ENCODE measurements at places on chromosomes 11 and 22.

DNA sequence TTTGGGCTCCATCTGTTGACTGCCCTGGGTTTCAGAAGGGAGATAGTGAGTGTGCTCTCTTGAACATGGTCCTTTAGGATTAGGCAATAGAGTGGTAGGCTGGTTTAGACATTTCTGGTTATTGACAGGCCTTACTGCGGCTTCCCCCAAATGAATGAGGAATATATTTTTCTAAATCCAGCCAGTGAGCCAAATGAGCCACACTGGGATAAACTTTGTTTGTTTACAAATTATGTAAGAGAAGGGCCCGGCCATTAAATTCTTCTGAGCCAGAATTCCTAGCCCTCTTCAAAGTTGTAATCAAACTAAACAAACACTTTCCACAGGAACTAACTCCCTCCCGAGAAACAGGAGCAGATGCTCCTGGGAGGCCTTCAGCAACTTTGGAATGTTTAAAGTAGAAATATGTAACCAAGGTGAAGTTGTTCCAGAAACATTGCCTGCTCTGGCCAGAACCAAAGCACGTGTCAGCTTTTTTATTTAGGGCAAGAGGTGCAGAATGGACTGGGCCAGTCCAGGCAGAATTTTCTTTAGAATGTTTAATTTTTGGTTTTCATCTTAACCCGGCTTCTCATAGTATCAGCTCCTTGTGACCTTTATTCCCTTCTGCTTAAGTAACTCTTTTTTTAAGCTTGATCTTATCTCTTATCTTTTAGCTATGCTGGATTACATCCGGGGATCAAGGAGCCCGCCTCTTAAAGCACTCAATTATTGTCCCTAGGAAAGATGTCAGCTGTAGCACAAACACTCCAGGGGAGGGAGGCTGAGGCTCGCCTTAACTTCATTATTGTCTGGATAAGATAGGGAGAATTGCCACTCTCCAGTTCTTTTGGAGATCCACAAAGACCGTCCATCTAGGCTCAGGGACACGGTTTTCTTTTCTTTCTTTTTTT, 28.7 kb downstream of the ZNRF3 start:
- DNase-seq, result no peak

DNA sequence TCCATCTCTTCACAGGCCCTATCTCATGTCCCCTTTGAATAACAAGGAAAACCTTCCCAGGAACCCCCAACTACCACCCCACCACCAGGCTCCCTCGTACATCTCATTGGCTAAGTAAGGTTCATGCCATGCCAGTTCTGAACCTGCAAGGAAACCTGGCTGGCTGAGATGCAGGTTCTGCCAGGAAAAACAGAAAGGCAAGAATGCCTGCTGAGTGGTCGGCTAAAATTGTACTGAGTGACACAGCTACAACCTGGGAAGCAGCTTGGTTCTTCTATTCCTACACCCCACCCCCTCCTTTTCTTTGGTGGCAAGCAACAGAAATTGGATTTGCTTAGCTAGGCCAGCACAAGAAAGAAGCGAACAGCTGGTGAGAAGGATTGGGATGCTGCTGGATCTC, 36.1 kb upstream of the TSPAN18 start:
- DNase-seq, result no peak

DNA sequence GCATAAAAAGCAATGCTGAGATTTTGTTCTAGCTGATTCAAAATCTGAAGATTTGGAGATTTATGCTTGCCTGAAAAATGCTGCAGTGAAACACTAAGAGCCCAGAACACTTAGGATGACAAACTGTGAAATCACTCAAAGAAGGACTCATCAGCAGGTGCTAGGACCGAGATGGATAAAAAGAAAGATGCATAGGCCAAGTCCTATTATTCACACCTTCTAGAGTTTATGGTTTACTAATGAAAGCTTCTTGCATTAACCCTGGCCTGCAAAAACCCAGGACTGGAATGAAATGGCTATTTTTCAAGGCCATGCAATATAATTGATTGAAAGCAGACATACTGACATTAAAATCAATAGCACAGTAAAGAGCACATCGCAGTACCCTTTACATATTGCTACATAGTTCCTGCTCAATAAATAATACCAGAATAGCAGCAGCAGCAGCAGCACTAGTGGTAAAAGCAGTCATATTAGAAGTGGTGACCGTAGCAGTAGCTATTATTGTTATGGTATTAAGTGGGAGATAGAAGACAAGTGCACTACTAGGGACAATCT, 161.7 kb downstream of the RAB38 start:
- no peak for DNase-seq

- no peak for DNase-seq
Observed at GRCh38 chr22:28609921-28610320, 69.7 kb downstream of the TTC28 start.

GRCh38 chr22:46515208-46516111, 22.0 kb downstream of the CELSR1 start:
- no peak for DNase-seq

- no peak for DNase-seq
Observed at GRCh38 chr11:43992183-43992582, 49.7 kb downstream of the C11orf96 start.

DNA sequence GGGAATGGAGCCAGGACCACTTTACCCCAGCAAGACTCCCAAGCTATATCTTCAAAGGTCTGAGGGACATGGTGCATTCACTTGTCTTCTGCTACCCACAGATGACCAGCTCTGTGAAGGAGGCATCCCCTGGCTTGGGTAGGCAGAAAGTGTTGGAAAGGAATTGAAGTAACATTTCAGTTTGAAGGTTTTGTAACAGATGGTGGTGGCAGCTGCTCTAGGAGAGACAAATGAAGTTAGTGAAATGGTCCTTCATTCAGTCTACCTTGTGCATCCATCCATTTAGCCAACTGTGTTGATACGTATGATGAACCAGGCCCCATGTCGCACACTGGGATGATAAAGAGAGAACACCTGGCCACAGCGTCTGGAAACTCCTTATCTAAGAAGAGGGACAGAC, 140.5 kb downstream of the COMMD9 start:
- DNase-seq, result no peak

- DNase-seq, result no peak
Observed at GRCh38 chr22:32752816-32753520, 48.5 kb upstream of the TIMP3 start.

GRCh38 chr11:29934115-29934638, 82.7 kb downstream of the KCNA4 start:
- no peak for DNase-seq

DNA sequence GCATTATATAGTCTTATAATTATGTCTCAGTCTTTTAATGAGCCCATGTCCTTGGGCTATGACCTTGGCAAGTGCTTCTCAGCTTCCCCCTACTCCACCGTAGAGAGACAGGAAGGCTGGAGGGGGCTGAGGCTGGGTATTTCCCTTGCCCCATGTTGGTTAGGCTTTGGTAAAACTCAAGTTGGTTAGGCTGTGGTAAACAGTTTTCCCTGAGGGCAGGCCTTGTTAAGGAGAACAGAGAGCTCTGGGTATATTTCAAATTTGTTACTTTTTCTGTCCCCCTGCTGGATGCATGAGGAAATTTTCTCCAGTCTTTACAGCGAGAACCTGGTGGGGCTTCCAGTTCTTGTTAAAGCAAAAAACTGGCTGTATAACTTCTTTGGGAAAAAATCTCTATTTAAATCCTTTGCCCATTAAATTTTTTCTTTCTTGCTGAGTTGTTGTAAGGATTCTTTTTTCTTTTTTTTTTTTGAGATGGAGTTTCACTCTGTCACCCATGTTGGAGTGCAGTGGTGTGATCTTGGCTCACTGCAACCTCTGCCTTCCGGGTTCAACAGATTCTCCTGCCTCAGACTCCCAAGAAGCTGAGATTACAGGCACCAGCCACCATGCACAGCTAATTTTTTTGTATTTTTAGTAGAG, 12.2 kb upstream of the DCHS1 start:
- no peak for DNase-seq

GRCh38 chr22:29146091-29146560, 59.6 kb upstream of the EMID1 start:
- DNase-seq, result no peak

- no peak for DNase-seq
Observed at GRCh38 chr22:49768951-49769690, 58.6 kb downstream of the BRD1 start.

GRCh38 chr11:92284558-92284957, 59.9 kb downstream of the FAT3 start:
- no peak for DNase-seq

DNA sequence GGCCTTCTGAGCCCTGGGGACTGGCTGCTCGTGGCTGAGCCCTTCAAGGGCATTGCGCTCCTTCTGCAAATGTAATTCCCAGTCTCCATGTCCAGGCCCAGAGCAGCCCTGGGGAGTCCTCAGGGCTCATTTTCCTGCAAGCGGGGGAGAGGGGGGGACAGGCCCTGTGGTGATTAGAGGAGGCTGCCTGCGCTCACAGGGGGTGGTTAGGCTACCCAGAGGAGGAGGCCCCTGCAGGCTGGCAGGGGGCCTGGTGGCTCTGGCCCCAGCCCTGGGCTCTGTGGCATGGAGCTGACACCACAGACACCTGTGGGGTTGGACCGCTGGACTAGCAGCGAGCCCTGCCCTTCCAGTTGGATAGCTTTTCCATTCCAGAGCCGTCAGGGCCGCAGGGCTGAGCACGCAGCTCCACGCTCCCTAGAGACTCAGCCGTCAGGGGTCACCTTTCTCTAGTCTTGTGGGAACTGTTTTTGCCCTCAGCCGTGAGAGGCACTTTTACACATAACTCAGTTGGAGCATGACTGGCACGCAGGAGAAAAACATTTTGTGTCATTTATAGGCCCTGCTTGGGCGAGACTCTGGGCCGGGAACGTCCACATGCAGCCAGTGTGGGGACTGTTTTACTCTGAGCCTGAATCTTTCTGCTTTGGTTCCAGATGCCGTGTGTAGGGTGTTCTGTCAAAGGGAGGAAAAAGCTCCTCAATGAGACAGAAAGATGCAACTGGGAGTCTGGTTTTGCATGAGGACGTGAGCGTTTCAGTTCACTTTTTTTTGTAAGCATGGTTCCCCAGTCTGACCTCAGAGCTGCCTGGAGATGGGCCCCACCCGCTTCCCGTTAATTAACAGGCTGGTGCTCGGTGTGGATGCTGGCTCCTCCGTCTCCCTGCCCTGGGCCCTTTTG, 58.1 kb downstream of the LRP5 start:
- no peak for DNase-seq

DNA sequence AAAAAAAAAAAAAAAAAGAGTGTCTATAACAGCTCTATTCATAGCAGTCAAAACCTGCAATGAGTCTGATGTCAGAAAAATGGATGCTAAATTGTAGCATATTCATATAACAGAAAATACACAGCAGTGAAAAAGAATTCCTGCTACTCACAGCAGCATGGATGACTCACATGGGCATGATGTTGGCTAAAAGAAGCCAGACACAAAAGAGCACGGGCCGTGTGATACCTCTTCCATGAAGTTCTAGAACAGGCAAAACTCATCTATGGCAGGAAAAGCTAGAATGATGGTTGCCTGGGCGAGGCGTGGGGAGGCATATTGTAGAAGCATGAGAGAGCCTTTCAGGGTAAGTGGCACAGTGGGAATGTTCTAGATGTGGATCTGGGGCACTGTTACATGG, 18.9 kb downstream of the PLAAT3 start:
- DNase-seq, result no peak

DNA sequence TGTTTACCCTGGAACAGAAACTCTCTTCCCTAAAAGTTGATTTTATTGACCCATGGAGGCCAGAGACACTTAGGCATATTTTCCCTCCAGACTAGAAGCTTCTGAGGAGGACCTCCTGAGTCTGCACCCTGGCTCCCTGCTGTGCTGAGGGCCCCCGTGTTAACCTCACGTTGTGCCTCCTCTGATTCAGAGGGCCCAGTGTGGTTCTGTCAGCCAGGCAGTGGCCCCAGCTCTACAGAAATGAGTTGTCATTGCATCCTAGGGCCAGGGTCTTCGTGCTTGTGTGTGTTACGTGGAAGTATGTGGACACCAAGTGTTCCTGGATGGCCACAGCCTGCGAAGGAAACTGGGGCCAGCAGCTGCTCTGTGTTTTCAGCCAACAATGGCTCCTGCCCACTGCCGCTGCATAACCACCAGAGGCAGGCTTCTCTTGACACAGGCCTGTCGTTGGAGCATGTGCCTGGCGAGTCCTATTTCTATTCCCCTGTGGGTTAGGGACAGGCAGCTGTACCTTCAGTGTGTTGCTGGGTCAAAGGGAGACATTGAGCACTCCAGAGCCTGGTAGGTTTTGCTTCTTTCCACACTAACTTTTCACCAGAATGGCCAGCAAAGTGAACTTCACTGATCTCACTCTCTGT, 44.5 kb downstream of the MED15 start:
- no peak for DNase-seq

DNA sequence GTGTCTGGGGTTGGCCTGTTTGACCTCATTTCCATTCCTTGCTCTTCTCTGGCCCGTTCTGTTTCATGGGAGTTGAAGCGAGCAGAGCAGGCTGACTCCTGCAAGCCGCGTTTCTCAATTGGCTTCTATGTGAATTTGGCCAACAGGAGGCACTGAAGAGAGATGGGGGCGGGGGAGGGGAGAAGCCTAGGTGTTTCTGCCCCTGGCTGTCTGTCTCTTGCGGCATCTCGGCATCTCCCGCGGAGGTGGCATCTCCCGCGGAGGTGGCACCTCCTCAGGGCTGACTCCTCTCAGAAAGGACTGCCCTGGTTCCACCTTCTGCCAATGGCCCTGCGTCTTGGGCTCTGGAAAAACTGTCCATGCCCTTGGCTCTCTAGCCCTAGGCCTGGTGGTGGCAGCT, 125.6 kb upstream of the CSNK2A3 start:
- DNase-seq, result no peak

- DNase-seq, result peak; percentile 56
Observed at GRCh38 chr11:33258631-33259205, 1.5 kb downstream of the HIPK3 start.
